T-helper 2 cell (primary cell): ENCODE measurements at places on chromosomes 4 and X.

- DNase-seq: no peak
Observed at GRCh38 chrX:40333344-40333743, 235.6 kb upstream of the BCOR start.

- DNase-seq: no peak
Observed at GRCh38 chrX:41481264-41482109, 34.3 kb downstream of the NYX start.

GRCh38 chr4:31366041-31366440, 645.9 kb downstream of the PCDH7 start:
- no peak for DNase-seq

- DNase-seq: no peak
Observed at GRCh38 chr4:37516057-37516775, 170.0 kb downstream of the RELL1 start.

DNA sequence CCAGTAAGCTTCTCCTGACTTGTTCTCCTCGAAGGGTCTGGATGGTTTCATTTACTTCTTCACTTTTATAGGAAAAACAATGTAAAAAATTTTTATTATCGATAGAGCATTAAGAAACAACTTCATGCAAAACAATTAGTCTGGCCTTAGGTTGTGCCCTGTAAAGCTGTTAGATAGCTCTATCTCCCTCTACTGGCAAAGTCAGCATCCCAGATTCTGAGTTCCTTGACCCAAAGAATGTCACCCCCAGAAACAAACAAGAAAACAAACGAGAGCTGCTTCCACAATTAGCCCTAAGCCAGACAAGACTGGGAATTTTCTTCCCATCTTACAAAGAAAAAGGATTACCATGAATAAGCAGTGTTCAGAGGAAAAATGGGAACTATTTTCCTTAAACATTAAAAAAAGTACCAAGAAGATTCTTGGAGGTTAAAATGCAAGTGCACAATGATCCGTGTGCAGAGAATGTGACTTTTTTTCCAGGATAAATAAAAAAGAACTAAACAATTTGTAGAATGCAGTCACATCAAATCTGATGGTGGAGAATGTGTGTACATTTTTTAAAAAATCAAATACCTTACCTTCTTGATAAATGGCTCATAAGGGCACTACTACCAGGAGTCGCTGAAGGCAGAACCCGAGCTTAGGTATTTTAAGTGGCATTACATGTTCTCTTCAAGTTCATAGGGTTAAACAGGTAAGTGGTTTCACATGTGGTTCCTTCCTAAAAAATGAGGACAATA, 293.2 kb downstream of the FBXO8 start:
- DNase-seq: no peak

- DNase-seq: no peak
Observed at GRCh38 chr4:57214654-57215411, 104.6 kb upstream of the IGFBP7 start.

DNA sequence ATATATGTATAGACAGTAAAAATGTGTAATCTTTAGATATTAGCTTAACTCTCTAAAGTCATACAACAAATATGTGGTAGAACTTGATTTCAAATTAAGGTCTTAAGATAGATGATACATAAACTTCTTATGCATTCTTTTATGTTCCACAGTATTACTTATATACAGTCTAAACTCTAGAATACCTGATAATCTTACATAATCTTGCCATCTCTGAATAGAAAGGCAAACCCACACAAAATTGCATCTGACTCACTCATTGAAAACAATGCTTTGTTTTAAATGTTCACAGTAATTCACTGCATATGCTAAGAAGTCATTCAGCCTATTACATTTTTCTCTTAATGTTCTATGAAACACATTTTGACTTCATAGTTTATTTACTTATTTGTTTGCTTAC, 10.1 kb downstream of the SULT1B1 start:
- no peak for DNase-seq

DNA sequence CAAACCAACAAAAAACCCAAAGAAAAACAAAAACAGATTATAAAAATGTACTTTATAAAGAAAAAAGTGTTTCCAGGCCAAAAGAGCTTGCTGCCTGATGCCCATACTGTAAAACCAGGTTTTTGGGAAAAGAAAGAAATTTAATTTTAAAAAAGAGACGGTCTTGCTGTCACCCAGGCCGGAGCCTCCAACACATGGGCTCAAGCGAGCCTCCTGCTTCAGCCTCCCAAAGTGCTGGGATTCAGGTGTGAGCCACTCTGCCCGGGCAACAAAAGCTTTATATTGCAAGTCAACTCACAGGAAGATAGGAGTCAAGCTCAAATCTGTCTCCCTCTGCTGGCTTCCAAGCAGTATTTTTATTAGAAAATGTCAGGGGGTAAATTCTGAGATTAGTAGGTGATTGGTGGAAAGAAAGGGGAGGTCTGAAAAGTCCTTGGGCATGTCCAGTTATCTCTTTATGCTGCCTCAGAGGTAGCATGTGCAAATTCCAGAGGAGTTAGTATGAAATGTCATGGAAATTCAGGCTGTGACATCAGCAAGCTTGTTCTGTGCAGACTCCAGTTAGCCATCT, 39.4 kb downstream of the MGST2 start:
- DNase-seq: peak; percentile 8

DNA sequence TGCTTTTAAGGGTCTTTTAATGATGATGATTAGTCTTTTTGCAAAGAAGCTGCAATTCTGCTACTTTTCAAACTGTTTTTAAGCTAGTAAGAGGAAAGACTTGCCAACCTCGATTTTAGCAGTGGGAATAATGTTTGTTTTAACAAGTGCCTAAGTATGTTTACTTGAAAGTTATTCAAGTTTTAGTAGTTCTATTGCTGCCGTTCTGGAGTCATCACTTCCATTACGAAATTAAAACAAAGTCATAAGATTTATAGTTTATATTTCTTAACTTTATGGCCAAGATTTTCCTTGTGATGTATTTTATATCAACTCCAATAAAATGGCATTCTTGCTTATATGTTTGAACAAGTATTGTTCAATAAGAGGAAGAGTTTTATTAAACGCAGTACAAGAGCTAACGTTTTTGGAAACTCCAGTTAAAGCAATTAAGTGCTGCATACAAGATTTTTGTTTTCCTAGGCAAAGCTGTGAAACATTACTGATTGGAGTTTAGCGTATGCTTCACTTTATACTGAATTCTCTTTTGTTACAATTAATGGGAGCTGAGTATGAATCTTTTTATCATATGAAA, 211.3 kb downstream of the TENM3 start:
- no peak for DNase-seq

GRCh38 chr4:146969126-146969525, 23.5 kb upstream of the TTC29 start:
- no peak for DNase-seq

GRCh38 chr4:122503214-122503613, 46.7 kb upstream of the IL2 start:
- peak; percentile 91 for DNase-seq

GRCh38 chr4:1328267-1329155, 18.5 kb upstream of the UVSSA start:
- DNase-seq: no peak

- no peak for DNase-seq
Observed at GRCh38 chr4:102163404-102164140, 181.7 kb downstream of the SLC39A8 start.

DNA sequence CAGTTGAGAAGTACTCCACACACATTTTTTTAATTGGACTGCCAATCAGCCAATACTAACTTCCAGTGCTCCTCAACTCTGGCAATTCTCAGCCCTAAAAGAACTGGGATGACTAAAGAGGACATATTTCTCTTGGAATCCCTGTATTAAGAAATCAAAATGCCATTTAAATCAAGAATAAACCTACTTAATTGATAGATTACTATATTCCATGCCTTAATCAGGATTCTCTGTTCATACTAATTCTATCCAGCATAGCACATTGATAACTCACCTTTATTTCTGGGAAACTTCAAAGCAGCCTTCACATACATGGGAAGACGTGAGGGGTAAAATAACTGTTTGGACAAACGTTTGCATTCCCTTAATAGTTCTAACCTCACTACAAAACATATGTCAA, 93.0 kb upstream of the DKK2 start:
- no peak for DNase-seq
